Breast epithelium (tissue), 4 donors: ENCODE measurements at places on chromosomes 5 and 9. TPM values are rescaled to one million over a fixed set of nuclear protein-coding genes. Genes with fewer than 3 reads are reported as not detected.

VLDLR gene
- total RNA-seq: 6.7 TPM

AMBP gene
- 0.66 TPM for total RNA-seq

SPINK13 gene
- not detected for total RNA-seq

ARID3C gene
- total RNA-seq: not detected

CD74 gene
- 382 TPM for total RNA-seq

GPX8 gene
- 24.9 TPM for total RNA-seq

DAB2IP gene
- 56.0 TPM for total RNA-seq

DNA sequence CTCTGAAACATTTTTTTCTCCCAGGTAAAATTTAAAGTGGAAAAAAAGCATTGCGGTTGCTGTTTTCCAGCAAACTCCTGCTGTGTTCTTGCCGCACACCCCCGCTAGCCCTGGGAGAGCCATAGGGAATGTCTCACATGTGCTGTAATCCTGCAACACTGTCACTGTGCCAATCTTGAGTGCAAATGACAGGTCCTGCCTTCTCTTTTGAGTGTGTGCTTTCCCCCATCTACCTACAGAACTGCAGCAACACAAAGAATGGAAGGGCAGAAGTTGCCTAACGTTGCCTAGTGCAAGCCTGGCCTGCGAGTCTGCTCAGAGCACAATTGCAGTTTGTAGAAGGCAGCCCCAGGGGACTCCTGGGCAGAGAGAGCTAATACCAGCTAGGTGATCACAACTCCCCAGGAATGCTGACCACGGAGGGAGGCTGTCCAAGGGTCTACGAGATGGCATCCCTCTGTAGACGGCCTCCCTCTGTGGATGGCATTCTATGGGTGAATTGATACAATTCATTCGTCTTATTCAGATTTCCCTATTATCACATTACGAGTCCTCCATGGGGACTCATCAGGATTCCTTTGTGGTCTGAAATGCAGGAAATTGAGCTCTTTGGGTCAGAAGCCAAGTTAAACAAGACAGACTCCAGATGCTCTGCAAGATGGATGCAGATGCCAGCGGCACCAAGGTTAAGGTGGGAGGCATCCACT is 172.6 kb upstream of the S1PR3 start:
- no peaks in the 10 kb centered on the region for H3K36me3 ChIP-seq
- DNase-seq: no peak
- H3K27me3 ChIP-seq: no peaks in the 10 kb centered on the region
- H3K27ac ChIP-seq: no peak overlapping the region

DNA sequence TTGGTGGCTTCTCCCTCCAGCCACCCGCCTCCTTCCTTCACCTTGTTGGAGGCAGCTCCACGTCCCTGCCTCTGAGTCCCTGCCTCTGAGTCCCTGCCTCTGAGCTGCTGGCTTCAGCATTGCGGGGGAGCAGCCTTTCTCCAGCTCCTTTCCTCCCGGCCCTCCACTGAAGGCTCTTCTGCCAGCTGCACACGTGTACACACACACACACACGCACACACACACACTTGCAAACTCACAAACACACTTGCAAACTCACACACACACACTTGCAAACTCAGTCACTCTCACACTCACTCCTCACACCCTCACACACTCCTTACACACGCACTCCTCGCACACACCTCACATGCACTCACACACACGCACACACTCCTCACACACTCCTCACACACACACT is 45.1 kb downstream of the C9orf50 start:
- H3K4me1 ChIP-seq: no peaks in the 10 kb centered on the region
- DNase-seq: no peak
- no peak overlapping the region for H3K27ac ChIP-seq
- no peak overlapping the region for H3K4me3 ChIP-seq
- no peaks in the 10 kb centered on the region for H3K36me3 ChIP-seq

DNA sequence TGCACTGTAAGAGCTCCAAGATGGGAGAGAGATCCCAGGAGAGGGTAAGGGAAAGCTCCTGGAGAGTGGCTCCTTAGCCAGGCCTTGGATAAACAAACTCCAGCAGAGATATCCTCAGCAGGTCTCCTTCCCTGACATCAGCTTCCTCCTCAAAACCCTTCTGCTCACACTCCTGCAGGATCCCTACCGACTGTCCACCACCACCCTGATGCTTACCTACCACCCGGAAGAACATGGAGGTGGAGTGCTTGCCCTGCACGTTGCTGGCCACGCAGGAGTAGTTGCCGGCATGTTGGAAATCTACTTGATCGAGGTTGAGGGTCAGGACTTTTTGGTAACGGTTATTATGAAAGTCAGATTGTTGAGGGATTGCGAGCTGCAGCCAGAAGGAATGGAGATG is 9.3 kb downstream of the CSF1R start:
- no peak overlapping the region for H3K27ac ChIP-seq
- H3K4me3 ChIP-seq: no peak overlapping the region
- DNase-seq: no peak
- H3K4me1 ChIP-seq: no peaks in the 10 kb centered on the region
- no peaks in the 10 kb centered on the region for H3K27me3 ChIP-seq
- H3K36me3 ChIP-seq: no peaks in the 10 kb centered on the region

DNA sequence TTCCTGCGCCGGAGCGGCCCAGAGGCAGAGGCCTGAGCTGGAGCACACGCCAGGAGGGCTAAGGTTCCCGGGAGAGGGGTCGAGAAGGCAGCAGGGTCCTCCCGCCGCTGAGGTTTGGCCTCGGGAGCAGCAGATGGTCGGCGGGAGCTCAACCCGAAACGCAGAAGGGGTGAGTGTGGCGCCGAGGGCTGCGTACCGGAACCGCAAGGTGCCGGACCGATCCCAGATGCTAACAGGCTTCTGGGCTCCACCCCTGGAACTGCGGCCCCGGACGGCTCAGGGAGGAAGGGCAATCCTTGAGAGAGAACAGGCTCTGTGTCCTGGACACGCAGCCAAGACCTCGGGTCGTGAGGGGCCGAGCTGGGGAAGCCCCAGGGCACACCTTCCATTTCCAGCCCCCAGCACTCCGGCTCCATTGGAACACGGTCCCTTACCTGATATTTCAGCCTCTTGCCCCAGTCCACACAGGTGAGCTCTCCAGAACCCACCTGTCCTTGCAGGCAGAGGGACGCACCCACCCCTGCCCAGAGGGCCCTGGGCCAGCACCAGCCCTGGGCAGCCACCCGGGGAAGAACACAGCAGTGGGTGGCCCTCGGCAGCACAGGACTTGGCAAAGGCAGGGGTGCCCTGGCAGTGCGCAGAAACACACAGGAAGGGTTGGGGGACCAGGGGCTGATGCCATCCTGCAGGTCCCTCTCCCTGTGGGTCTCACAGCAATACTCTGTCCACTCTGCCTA is 1.4 kb downstream of the LHX3 start:
- H3K27ac ChIP-seq: no peak overlapping the region
- H3K4me3 ChIP-seq: no peak overlapping the region
- H3K36me3 ChIP-seq: no peaks in the 10 kb centered on the region
- no peak for DNase-seq
- H3K27me3 ChIP-seq: peaks cover 71% of the 10 kb centered on the region

DNA sequence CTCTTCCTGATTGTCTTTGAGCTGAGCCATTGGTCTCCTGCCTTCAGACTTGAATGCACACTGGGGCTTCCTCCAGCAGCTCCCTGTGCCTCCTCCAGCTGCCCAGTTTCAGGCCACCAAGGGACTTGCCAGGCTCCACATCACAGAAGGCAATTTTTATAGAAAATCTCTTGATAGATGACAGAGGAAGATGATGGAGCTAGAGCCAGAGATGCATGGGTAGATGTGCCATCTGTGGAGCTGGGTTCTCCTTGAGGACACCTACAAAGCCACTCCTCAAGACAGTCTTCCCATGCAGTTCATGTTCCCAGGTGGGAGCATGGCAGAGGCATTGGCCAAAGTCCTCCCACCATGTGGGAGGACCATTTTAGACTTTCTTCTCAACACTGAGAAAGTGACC is 239.6 kb upstream of the IRX1 start:
- no peaks in the 10 kb centered on the region for H3K27me3 ChIP-seq
- H3K4me1 ChIP-seq: no peaks in the 10 kb centered on the region
- no peak for DNase-seq
- H3K36me3 ChIP-seq: no peaks in the 10 kb centered on the region
- no peak overlapping the region for H3K4me3 ChIP-seq
- no peak overlapping the region for H3K27ac ChIP-seq

GRCh38 chr5:179276838-179277395 is 68.3 kb downstream of the ADAMTS2 start:
- H3K4me3 ChIP-seq: no peak overlapping the region
- DNase-seq: no peak
- H3K36me3 ChIP-seq: no peaks in the 10 kb centered on the region
- no peaks in the 10 kb centered on the region for H3K27me3 ChIP-seq
- no peaks in the 10 kb centered on the region for H3K4me1 ChIP-seq

- H3K36me3 ChIP-seq: no peaks in the 10 kb centered on the region
- H3K4me1 ChIP-seq: no peaks in the 10 kb centered on the region
- no peak for DNase-seq
- H3K4me3 ChIP-seq: no peak overlapping the region
- no peak overlapping the region for H3K27ac ChIP-seq
Measured at GRCh38 chr9:79945495-79945894, 373.7 kb downstream of the TLE4 start.

GRCh38 chr9:100379862-100380261 is 27.1 kb upstream of the TEX10 start:
- no peak overlapping the region for H3K4me3 ChIP-seq
- H3K4me1 ChIP-seq: no peaks in the 10 kb centered on the region
- no peak for DNase-seq
- H3K36me3 ChIP-seq: no peaks in the 10 kb centered on the region
- no peaks in the 10 kb centered on the region for H3K27me3 ChIP-seq
- H3K27ac ChIP-seq: no peak overlapping the region

DNA sequence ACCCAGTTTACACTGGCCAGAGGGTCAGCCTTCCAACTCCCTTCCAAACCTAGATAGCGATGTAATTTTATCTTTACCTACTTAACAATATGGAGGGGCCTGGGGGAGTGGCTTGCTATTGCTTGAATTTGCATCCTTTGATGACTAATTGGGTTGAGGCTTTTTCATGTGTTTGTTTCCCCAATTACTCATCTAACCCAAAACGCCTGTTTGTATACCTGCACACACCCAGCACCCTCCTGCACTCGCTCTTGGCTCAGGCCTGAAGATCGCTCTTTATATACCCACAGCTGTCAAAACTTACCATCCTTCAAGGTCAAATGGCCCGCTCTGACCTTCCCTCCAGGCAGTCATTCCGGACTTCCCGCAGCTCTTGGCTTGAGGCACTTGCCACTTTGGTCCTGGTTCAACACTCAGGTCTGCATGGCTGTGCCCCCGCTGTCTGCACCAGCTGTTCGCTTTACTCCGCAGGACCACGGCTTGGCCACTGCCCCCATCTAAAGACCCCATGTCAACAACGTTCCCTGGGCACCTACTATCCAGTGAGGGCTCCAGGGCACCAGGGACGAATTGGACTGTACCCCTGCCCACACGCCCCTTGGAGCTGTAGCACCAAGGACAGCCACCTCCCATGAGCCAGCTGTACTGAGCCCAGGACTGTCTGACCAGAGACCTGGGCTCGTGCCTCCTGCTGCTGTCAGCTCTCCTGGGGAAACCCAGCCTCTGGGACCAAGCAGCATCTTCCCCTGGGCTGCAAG is 76.1 kb upstream of the ADAMTS2 start:
- H3K36me3 ChIP-seq: no peaks in the 10 kb centered on the region
- H3K27me3 ChIP-seq: no peaks in the 10 kb centered on the region
- no peak for DNase-seq
- no peak overlapping the region for H3K27ac ChIP-seq
- H3K4me3 ChIP-seq: no peak overlapping the region

- DNase-seq: no peak
- H3K4me3 ChIP-seq: no peak overlapping the region
- no peaks in the 10 kb centered on the region for H3K4me1 ChIP-seq
- no peaks in the 10 kb centered on the region for H3K36me3 ChIP-seq
- H3K27me3 ChIP-seq: no peaks in the 10 kb centered on the region
Measured at GRCh38 chr5:5886812-5887486, 464.5 kb downstream of the ICE1 start.

GRCh38 chr5:65919773-65920172 is 6.6 kb upstream of the ERBIN start:
- no peaks in the 10 kb centered on the region for H3K36me3 ChIP-seq
- DNase-seq: no peak
- no peak overlapping the region for H3K27ac ChIP-seq
- H3K4me3 ChIP-seq: no peak overlapping the region
- H3K27me3 ChIP-seq: no peaks in the 10 kb centered on the region

DNA sequence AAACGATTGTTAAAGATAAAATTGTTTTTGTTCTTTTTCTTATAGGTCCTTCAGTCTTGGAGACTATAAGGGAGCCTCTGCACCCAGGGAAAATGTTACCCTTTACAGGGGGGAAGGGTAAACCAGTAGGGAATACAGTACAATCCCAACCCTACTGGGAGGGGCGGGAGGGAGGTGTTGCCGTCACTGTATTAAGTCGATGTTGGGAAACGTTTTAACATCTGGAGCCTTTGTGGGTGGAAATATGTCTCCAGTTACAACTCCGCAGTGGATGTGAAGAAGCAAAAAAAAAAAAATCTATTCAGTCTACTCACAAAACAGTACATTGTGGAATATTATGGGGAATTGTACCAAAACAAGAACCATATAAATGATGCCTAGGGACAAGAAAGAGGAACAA is 47.2 kb upstream of the FCHO2 start:
- H3K27me3 ChIP-seq: no peaks in the 10 kb centered on the region
- H3K36me3 ChIP-seq: peaks cover 4% of the 10 kb centered on the region
- DNase-seq: no peak
